ENCODE measurements at places on chromosomes 6 and 20.
A peak's percentile ranks its signal among the peaks of the same experiment; 100 is the strongest.

DNA sequence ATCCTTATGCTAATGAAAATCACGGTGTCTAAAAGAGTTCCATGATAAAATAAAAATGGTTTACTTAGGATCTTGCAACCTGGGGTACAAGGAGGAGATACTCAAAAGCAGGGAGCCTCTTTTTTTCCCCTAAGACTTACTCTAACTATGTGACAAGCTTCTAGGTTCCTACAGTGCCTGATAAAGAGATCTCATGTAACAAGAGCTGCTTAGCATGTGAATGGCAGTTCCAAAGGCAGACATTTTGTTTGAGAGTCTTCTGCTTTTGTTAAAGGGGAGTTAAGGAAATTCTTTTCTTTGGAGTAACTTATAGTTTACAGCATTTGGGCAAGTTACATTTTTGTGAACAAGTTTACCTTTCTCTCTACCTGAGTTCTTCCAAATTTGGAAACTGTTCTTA, 945.8 kb upstream of the ADGRB3 start:
- DNase-seq, result no peak

- no peak for DNase-seq
Measured at GRCh38 chr6:3265671-3266070, 6.9 kb downstream of the PSMG4 start.

DNA sequence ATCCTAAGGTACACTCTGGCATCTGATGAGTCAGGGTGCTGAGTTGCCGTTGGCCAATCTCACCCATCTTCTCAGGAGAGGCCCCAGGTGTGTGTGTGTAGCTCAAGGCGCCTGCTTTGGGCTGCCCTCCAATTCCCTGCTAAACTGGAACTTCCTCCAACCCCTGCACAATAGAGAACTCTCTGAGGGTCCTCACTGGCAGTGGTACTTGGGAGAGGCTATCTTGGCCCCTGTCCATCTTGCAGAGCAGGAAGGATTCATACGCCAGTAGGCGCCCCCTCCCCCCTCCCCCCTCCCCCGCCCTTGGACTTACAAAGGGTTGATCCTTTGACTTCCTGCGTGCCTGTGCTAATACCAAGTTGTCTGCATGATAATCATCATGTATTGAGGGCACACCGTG, 173.6 kb downstream of the SASH1 start:
- DNase-seq, result no peak

DNA sequence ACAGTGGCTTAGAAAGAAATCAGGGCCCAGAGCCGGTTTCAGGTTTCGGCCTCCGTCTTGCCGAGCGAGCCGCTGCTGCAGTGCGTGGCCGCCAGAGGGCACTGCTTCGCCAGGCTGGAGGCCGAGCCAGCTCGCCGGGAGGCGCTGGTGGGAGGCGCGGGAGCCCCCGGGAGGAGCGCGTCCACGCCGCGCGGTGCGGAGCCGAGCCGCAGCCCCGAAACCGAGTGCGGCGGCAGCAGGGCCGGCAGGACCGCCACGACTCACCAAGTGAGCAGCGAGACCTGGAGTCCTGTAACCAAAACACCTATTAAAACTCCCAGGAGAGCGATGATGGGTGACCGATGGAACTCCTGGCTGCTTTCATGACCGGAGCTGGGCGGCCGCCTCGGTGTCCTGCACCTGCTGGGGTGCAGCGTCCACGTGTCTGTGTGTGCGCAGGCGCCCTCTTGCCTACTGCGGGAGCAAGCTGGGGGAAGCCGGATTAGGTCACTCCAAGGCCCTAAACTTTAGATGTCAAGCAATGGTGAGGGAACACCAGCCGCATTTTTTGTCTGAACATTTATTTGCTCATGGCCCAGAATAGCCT, 186.9 kb upstream of the UST start:
- peak; percentile 85 for DNase-seq
